Activated T-cell treated with anti-CD3 and anti-CD28 coated beads for 1 hour (primary cell): ENCODE measurements at places on chromosomes 5 and 9.

GRCh38 chr5:86631165-86631564, 13.4 kb downstream of the COX7C start:
- no peak for DNase-seq

GRCh38 chr5:108266242-108266641, 115.7 kb downstream of the FBXL17 start:
- no peak for DNase-seq

DNA sequence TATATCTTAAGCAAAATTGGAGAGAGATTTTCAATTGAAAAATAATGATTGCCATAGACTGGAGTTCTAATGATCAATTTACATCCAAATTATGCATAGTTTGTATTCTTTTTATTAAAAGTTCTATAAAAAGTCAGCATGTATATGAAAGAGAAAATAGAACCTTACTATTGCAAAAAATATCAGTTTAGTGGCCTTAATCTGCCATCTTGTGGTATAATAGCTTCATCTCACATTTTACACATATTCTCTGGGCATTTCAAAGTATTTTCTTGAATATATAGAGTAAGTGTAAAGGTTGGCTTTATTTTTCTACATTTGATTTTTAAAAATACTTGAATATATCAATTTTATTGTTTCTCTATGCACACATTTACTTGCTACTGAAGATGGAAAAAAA, 1858.6 kb upstream of the CDH9 start:
- no peak for DNase-seq

- DNase-seq, result no peak
Measured at GRCh38 chr5:170110403-170111087, 4.8 kb downstream of the FOXI1 start.

DNA sequence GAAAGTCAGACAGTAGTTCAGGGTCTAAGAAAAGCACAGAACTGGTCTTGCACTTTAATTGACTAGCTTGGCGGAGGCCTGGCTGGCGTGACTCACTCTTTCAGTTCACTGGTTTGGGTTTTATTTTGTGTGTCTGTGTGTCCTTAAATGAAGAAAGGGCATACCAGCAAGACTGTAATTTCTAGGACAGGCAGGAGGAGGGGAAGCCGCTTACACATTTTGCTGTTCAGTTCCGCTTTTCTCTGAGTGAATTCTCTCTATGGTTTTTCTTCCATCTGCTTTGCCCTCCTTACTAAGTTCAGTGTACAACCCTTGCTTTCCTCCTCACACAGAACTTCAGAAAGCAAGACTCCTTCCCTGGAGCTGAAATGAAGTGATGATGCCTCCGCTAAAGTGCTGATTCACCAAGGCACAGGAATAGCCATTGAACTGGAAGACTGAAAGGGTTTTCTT, 150.8 kb downstream of the MEF2C start:
- DNase-seq, result no peak

GRCh38 chr9:108207561-108208165, 648.1 kb downstream of the ACTL7B start:
- no peak for DNase-seq

DNA sequence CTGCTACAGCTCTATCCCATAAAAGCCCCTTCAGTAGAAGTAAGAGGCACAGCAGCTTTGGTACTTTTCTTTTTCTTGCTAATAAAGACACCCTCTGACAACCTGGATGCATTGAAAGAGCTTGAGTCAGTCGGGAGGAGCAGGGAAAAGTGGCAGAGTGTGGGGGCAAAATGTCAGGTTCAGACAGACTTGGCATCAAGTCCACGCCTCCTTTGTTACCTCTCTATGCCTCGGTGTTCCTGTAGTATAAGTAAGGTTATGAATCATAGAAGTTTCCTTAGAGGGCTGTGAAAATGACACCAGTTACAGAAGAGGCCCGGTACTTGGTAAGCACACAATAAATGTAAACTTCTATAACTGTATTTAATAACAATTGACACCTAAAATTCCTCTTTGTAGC, 133.9 kb downstream of the ESM1 start:
- DNase-seq, result no peak
